Aorta (tissue), 5 donors: ENCODE measurements at places on chromosomes 5 and 9. TPM values are rescaled to one million over a fixed set of nuclear protein-coding genes. Genes with fewer than 3 reads are reported as not detected.

TGFBI gene
- 83.3 TPM for polyA plus RNA-seq

PDE6A gene
- polyA plus RNA-seq = 0.13 TPM

ZFP37 gene
- 0.75 TPM for polyA plus RNA-seq

LHX3 gene
- not detected for polyA plus RNA-seq
